ENCODE measurements at places on chromosomes 6 and 20.

- no peaks in the 10 kb centered on the region for H3K27me3 ChIP-seq
- peak overlapping the region; percentile 81 for H3K27ac ChIP-seq
- H3K4me1 ChIP-seq: peaks cover 48% of the 10 kb centered on the region
- no peaks in the 10 kb centered on the region for H3K36me3 ChIP-seq
- no peak for DNase-seq
These were observed 610 bp downstream of the PSORS1C1 start for GRCh38 chr6:31114970-31115849.

DNA sequence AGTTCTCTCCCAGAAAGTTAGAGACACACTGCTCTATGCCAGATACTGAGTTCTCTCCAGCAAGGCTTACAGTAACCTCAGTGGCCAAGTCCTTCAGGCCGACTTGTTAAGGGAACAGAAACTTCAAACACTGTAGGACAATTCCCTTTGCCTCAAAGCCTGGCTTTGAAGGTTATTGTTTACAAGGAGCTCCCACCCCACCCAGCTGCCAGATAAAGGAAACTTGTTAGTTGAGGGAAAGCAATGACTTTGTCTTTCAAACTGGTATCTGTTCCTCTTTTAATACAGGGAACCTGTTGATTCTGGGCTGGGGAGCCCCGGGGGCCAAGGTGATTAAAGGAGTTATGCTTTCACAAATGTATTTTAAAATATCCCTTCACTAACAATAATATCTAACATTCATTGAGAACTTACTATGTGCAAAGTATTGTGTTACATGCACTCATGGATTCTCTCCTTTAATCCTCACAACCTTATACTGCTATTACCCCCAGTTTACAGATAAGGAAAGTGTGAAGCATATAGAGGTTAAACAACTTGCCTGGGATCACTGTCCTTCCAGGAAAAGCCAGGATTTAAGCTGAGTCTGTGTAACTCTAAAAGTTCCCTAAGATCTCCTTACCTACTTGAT is 27.6 kb upstream of the CDKN1A start:
- no peak overlapping the region for H3K27ac ChIP-seq
- no peak for DNase-seq
- no peaks in the 10 kb centered on the region for H3K36me3 ChIP-seq
- H3K4me1 ChIP-seq: no peaks in the 10 kb centered on the region
- no peaks in the 10 kb centered on the region for H3K27me3 ChIP-seq

- no peak overlapping the region for H3K27ac ChIP-seq
- H3K4me3 ChIP-seq: no peak overlapping the region
- no peaks in the 10 kb centered on the region for H3K36me3 ChIP-seq
- no peaks in the 10 kb centered on the region for H3K27me3 ChIP-seq
These were observed 61.5 kb upstream of the TFB1M start for GRCh38 chr6:155375801-155376200.

GRCh38 chr6:149079911-149080491 is 237.5 kb upstream of the TAB2 start:
- no peak for DNase-seq
- no peaks in the 10 kb centered on the region for H3K27me3 ChIP-seq
- no peaks in the 10 kb centered on the region for H3K36me3 ChIP-seq
- H3K4me3 ChIP-seq: no peak overlapping the region
- peak overlapping the region; percentile 68 for H3K27ac ChIP-seq

DNA sequence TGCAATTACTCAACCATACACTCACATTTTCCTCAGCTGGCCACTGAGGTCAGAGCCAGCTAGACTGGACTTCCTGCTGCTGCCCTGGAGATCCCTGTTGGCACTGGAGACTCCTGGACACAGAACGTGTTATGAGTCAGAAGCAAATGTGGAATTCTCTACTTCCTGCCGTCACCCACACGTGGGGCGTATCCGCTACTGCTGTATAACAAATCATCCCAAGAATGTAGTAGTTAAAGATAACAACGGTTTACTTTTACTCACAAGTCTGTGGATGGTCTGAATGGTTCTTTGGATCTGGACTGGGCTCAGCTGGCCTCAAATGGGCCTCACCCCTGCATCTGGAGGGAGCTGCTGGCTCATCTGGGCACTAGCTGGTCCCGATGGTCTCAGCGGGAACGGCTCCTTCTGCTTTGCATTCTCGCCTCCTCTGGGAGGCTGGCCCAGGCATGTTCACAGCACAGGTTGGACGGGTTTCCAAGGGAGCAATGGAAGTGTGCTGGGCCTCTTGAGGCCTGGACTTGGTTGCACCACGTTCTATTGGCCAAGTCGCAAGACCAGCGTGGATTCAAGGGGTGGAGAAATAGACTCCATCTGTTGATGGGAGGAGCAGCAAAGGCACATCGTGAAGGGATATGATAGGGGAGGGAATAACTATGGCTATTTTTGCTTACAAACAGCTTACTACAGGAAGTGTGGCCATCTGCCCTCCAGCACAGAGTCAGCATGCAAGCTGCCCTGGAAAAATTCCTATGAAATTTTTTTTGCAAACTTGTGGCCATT is 118.5 kb downstream of the SNX5 start:
- no peak overlapping the region for H3K4me3 ChIP-seq
- H3K4me1 ChIP-seq: peaks cover 14% of the 10 kb centered on the region
- peak; percentile 96 for DNase-seq
- H3K36me3 ChIP-seq: no peaks in the 10 kb centered on the region

- peaks cover 25% of the 10 kb centered on the region for H3K4me1 ChIP-seq
- H3K36me3 ChIP-seq: peaks cover 8% of the 10 kb centered on the region
- H3K27me3 ChIP-seq: no peaks in the 10 kb centered on the region
- H3K4me3 ChIP-seq: no peak overlapping the region
- DNase-seq: no peak
These were observed 75.1 kb downstream of the CNBD2 start for GRCh38 chr20:36043441-36043840.

All from vagina (tissue), 2 donors.